ENCODE measurements at places on chromosomes 7 and 10.

DNA sequence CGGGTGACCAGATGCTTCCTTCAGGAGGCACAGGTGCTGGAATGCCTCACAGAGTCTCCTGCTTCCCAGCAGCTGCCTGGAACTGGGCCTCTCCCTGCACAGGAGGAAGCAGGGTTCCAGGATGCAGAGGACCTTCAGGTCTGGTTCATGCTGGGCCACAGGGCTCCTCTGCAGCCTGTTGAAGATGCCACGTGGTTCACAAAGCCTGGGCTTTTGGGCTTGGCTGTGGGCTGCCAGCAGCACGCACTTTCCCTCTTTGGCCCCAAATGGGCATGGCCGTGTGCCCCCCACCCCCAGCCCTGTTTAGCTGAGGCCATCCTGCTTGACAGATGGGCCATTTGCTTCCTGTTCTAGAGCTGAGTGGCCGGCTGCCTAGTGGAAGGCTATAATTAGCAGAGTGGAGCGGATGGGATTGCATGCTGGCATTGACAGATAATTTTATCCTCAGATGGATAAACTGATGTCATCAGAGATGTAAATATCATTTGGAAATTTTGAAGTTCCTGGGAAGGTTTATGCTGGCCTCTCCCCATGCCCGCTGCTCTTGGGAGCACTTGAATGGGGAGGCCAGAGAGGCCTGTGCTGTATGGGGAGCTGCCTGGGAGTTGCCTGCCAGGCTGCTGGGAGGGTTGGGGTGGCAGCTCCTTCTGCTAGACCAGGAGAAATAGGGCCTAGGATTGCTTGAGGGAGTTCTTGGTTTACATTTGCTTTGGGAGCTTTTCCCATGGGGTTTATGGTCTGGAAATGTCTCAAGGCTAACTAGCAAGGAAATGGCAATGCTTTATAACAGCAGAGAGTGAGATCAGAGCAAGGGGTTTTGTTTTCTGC lies 28.2 kb downstream of the TSPAN15 start:
- no peak for DNase-seq

DNA sequence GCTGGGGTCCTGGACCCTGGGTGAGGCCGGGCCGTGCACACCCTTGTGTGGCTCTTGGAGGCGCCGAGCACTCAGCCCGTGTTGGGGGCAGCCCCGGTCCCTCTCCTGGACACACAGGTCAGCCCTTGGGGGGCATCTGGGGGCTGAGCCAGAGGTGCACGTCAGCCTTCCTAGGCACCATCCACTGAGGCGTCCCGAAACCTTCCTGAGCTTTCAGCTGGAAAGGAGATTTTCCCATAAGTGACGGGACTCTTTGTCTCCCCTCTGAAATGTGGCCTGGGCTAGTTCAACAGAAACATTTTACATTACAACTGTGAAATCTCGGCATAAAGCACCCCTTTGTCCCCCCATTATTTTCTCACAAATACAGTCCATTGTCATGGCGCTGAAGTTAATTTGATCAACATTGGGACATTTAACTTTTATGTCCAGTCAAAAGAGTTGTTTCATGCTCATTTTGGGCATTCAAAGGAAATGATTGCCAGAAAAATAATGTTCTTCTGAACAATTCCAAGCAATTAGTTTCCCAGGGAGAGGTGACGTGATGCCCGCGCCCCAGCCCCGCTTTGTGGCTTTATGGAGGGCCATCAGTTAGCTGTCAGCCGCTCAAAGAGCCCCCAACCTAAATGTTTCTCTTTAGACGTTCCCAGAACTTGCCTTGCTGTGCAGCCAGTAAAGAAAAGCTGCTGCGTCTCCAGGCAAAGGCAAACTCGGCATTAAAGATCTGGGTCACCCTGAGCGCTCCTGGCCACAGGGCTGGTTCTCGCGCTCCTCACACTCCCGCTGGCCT lies 70.8 kb downstream of the NKX6-2 start:
- DNase-seq = no peak

DNA sequence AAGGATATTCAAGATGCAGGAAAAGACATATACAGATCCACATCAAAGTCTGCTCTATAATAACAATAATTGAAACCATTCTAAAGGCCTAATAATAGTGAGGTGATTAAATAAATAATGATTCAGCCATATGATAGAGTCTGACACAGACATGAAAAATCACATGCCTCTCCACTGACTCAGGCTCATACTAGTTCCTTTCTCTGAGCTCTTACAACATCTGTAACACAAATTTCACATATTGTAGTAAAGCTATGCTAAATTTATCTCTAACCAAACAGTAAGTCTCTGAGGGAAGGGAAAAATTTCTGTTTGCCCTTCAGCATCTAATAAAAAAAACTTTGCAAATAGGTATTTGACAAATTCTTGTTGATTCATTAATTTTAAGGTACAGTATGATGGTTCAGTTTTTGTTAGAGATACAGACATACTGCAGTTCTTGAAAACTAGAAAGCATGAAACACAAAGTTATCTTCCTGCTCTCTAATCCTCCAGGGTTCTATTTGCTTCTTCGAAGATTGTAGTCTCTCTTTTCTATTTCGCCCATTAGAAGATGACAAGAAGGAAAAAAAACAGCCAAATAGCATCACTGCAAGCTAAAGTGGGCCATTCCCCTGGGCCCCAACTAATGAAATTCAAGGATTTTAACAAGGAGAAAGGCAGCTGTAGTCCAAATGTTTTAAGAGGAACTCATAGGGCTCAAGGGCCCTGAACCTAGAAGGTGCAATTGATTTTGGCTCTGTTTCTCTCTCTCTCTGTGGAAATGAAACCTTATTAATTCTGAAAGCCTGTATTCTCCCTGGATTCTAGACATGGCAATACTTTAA lies 53.9 kb downstream of the CUBN start:
- DNase-seq = no peak

DNA sequence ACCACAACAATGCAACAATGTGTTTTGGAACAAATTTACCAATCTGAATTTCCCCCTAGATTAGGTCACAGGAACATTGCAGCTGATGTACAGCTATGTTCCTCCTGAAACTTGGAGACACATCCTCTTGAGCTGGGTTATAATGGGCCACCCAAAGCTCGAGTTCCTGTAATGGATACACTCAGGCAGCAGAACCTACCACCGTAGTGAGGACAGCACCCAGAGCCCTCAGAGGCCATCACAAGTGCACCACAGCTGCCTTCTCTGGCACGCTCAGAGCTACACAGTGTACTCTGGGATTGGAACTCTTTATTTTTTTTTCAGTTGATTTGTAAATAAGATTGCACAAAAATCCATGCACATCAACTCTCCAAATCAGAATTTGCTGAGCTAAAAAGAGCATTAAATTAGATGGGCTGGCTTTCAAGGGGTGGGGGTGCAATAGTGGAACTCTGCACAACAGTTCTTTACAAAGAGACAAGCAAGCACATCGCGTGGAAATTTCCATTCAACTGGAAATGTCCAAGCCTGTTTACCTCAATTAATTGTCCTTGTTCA lies 56.7 kb downstream of the EGFR start:
- no peak for DNase-seq

DNA sequence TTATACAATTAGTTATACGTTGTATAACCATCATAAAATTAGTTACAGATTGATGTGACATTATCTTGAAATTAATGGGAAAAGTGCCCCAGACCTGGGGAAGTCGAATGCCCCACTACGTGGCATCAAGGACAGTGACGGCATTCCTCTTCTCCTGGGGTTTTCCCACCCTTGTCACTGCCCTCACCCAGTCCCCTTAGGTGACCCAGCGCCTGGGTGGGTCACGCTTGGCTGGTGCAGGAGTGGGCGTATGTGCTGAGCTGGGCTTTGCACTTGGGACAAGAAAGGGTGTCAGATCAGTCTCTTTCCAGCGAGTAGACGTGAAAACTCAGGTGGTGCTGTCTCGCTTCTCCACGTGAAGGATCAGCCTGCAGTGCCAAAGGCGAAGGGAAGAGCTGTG lies 7.6 kb downstream of the FOXK1 start:
- DNase-seq = no peak

- no peak for DNase-seq
These were observed 24.5 kb upstream of the MSRB2 start for GRCh38 chr10:23070913-23071218.

DNA sequence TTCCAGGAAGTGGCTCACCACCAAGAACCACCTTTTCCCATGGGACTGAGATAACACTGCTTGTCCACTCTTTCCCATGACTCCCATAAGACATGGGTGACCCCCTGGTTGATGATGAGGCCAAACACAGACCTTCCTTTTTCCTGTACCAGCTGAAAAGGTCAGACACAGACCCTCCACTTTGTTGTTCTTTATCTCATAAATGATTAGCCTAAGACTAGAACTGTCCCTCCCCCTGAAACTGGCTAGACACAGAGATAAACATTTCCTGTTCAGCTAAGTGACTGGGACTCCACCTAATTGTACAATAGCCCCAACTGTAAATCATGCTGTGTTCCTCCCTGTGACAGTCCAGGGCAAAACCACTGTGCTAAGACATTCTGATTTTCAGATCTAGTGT lies 8.2 kb upstream of the NRG3 start:
- no peak for DNase-seq

DNA sequence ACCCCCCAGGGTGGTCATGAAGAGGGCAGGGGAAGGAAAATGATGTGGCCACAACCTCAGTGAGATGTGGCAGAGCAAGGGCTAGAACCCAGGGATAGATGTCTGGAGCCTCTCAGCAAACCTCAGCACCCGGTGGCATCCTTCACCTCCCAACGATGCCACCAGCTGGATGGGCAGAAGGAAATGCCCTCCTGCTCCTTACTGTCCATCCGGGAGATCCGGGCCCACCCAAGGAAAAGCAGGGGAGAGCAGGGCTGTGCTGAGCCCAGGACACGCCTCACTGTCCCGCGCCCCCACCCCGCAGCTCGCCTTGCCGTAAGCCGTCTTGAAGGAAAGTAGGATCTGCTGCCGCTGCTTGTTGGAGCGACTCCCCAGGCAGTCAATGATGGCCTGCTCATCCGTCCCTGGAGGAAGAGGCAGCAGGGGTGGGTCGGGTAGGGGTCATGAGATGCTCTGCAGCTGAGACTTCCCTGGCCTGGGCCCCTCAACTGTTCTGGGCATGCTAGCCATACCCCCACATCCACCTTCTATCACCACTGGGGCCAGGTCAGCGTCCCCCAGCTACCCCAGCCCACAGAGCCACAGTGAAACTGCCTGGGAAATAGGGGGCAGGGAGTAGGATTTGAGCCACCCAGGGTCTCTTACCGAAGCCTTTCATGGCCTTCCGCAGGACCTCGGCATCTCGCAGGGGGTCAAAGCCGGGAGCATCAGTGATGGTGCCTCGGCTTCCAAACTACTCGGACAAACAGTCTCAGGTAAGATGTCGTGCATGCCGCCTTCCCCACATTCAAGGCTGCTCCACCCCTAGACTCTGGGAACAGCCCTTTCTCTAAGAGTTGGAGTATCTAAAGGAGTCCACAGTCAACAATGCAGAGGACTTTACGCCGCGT lies 34.3 kb downstream of the PLAC9 start:
- no peak for DNase-seq

GRCh38 chr7:92496876-92497275 lies 19.1 kb upstream of the ERVW-1 start:
- no peak for DNase-seq

DNA sequence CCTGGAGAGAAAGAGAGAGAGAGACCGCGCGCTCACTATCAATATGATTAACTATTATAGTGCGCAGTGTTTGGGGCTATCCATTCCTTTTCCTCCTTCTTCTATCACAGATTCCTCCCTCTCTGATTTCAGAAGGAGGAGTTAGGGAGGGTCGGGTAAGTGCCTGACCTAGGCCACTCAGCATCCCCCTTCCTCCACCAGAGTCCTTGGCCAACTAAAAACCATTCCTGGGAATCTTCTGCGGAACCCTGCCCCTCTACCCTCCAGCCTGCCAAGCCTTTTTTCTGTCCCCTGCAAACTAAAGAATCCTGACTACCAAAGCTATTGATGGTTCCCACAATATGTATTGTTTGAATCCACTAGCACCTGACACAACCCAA lies 256.2 kb upstream of the NFE2L3 start:
- DNase-seq = no peak

DNA sequence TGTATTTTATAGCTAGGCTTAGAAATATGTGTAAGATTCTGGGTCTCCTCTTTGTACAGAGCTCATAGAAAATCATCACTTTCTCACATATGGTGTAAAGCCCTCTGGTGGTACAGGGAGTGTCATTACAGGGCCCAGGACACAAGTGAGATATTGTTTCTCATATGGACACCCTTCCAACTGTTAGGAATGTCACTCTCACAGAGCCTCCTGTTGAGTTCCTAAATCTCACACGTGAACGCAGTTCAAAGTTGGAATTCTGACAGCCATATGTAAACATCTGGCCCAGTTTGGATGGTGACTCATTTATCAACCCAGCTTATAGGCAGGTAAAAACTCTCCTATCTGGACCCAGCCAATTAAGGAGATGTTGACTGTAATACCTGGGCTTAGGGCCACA lies 35.4 kb upstream of the ZNF107 start:
- no peak for DNase-seq
